ENCODE measurements at places on chromosomes 3 and 15.

- peak; percentile 24 for ATAC-seq
These were observed 80.7 kb downstream of the SATB1 start for GRCh38 chr3:18344306-18345014.

GRCh38 chr15:64045774-64046420 lies 388 bp downstream of the DAPK2 start:
- ATAC-seq: peak; percentile 53

GRCh38 chr3:73687106-73688004 lies 62.6 kb upstream of the PDZRN3 start:
- ATAC-seq: no peak

GRCh38 chr15:99917252-99917651 lies 184.0 kb upstream of the LYSMD4 start:
- ATAC-seq: no peak

- no peak for ATAC-seq
These were observed 6.0 kb upstream of the LIPH start for GRCh38 chr3:185558395-185558794.

- no peak for ATAC-seq
These were observed 50.9 kb upstream of the MAP3K13 start for GRCh38 chr3:185311991-185312390.

GRCh38 chr3:24288496-24289236 lies 206.0 kb downstream of the THRB start:
- ATAC-seq: no peak

GRCh38 chr15:63983061-63983711 lies 63.1 kb downstream of the DAPK2 start:
- ATAC-seq: no peak

- ATAC-seq: no peak
These were observed 52.4 kb upstream of the FNDC3B start for GRCh38 chr3:171986757-171987518.

DNA sequence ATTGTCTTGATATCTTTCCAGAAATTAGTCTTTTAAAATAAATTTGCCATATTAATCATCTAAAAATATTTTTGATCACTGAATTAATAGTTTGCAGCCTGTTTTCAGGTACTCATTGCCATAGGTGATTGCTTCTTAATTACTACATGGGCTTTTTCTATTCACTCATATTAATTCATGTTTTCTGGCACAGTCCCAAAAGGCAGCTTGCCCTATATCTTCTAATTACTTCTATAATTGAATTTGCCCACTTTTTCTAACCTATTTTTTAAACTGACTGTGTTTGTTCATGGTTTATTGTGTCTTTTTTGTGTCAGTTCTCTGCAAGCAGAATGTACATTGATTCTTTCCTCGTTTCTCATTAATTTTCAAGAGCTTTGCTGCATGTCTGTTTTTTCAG lies 85.7 kb upstream of the SOX2 start:
- ATAC-seq: no peak

DNA sequence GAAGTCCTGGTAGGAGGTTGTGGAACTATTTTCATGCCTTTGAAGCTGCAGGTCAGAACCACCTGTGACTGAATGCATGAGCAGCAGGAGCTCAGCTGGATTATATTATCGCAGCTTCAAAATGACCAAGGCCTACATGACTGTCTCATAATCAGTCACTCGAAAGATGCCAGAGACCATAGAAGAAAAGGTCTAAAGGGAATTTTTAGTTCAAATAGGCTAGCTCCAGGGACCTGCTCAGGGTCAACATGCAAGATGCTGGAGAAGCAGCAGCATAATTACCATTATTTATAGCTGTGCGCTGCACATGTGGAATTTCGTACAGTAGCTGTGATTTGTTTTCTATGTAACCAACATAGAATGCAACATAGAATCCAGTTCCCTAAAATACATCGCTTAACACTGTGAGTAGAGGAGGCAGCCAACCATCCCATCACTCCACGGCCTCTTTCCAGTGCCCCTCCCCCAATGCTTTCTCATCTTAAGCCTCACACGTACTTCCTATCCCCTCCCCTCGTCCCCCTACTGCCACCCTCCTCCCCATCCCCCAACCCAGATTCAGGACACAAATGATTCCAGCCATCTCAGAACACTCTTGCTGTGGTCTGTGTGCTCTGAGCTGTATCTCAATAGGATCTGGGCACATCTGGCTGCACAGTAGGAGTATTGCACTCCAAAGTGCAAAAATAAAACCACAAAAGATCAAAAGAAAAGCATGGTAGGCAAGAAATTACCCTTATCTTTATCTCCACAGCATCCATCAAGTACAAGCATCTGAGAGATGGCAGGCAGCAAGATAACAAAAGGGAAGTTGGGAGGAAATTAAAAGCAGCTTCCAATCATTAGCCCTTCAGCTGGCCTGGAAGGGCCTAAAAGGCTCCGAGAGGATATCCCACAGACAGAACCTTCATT lies 352.8 kb upstream of the SEMA6D start:
- ATAC-seq: no peak

DNA sequence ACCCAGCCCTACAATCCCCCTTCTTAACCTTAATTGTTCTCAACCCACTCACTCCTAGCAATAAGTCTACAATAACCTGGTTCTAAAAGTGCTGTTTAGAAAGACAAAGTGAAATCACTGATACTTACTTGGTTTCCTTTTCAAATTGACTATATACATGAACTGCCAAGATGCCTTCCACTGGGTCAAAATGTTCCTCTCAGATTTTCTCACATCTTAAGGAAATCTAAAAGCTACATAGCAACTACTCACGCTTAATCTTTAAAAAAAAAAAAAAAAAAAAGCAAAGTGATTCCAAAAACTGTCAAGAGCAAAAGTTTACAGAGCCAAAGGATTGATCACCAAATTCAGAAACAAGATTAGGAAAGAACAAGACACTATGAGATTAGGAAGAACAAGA lies 68.7 kb upstream of the MAP4 start:
- ATAC-seq: no peak

- ATAC-seq: no peak
These were observed 37.8 kb downstream of the EHHADH start for GRCh38 chr3:185215873-185216606.

GRCh38 chr3:80052271-80052670 lies 284.5 kb upstream of the ROBO1 start:
- ATAC-seq: no peak

- ATAC-seq: peak; percentile 15
These were observed 47.0 kb downstream of the DHX30 start for GRCh38 chr3:47849699-47850563.

- ATAC-seq: no peak
These were observed 71.0 kb upstream of the NR2E3 start for GRCh38 chr15:71739355-71739754.

GRCh38 chr15:35914573-35914972 lies 368.6 kb upstream of the DPH6 start:
- no peak for ATAC-seq

- ATAC-seq: no peak
These were observed 10.3 kb upstream of the DNAJC13 start for GRCh38 chr3:132407025-132407424.

DNA sequence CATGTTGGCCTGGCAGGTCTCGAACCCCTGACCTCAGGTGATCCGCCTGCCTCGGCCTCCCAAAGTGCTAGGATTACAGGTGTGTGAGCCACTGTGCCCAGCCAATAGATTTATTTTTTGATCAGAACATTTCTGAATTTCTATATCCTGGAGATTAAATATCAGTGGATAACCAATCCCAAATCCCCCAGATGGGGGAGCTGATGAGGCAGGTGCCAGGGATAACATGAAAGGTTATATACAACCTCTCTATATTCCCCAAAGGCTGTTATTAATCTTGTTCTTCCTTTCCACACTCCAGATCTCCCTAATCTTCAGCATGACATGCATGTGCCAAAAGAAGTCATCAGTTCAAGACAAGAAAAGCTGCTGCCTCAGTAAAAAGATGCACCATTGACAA lies 112.3 kb downstream of the WDR76 start:
- ATAC-seq: no peak

DNA sequence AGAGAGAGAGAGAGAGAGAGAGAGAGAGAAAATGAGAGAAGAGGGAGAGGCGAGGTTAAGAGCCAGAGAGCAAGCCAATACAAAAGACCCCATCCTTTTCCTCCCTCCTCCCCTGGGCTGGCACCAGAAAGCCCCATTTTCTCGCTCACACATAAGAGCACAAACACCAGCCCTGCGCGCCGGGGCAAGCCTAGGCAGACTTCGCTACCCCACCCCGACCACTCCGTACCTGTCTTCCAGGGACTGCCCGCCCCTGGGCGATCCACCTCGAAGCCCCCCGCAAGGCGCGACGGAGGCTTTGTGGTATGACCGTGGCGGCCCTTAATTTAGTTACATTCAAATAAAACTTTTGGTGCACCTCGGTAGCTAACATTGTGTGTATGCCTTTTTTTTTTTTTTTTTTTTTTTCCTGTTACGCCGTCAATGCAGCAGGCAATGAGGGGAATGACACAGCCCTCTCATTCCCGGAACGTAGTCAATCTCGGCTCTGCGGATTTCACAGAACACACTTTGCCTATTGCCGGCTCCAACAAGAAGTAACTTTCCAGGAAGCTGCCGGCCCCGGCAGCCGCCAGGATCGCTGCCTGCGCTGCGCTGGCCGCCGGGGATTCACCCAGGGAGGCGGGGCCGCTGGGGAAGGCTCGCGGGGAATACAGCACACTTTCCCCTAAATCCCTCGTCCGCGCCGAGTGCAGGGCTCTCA lies 7.7 kb downstream of the BCL6 start:
- peak; percentile 38 for ATAC-seq

GRCh38 chr3:40653001-40653400 lies 128.2 kb downstream of the ZNF621 start:
- ATAC-seq: no peak

All from activated T-helper 17 cell treated with anti-CD3 and anti-CD28 coated beads, Interleukin-2, amount 50 U/mL, for 72 hours (primary cell).